ENCODE measurements at places on chromosomes 1 and 21. TPM values are rescaled to one million over a fixed set of nuclear protein-coding genes. Genes with fewer than 3 reads are reported as not detected.
A peak's percentile ranks its signal among the peaks of the same experiment; 100 is the strongest.

Gene L1TD1
- total RNA-seq, result 423 TPM

Gene DCLRE1B
- total RNA-seq, result 12.0 TPM

Gene ITLN2
- total RNA-seq, result 2.4 TPM

Gene CENPF
- total RNA-seq, result 113 TPM

Gene ORC1
- total RNA-seq, result 46.4 TPM

Gene AKR7A3
- 0.81 TPM for total RNA-seq

Gene AKNAD1
- not detected for total RNA-seq

GRCh38 chr1:174975764-174976163, 24.0 kb upstream of the CACYBP start:
- no peak overlapping the region for H3K27ac ChIP-seq
- H3K27me3 ChIP-seq, result no peaks in the 10 kb centered on the region
- H3K36me3 ChIP-seq, result peaks cover 87% of the 10 kb centered on the region
- no peaks in the 10 kb centered on the region for H3K4me1 ChIP-seq
- no peak overlapping the region for H3K4me3 ChIP-seq
- no peak for DNase-seq

GRCh38 chr1:100253552-100253951, 3.9 kb upstream of the DBT start:
- no peaks in the 10 kb centered on the region for H3K27me3 ChIP-seq
- H3K27ac ChIP-seq, result no peak overlapping the region
- no peak overlapping the region for H3K4me3 ChIP-seq

DNA sequence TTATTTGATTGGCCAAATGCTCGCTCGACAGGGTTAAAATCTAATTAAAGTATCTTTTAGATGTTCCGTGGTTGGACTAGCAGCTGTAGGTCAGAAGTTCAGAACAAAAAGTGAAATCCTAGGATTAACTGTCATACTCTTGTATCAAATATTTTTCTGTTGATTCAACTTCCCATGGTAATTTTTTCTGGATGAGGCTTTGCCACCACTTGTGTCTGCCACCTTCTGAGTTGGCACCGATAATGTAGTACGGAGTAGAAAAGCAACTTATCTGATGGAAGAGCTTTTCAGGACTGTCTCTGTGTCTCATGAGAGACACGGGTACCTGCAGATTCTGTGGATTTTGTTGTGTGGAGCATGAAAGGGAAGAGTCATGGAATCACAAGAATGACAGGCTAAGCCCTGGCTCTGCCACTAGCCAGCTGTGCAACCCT, 44.6 kb upstream of the CNN3 start:
- no peaks in the 10 kb centered on the region for H3K36me3 ChIP-seq
- H3K4me3 ChIP-seq, result no peak overlapping the region
- no peaks in the 10 kb centered on the region for H3K4me1 ChIP-seq

DNA sequence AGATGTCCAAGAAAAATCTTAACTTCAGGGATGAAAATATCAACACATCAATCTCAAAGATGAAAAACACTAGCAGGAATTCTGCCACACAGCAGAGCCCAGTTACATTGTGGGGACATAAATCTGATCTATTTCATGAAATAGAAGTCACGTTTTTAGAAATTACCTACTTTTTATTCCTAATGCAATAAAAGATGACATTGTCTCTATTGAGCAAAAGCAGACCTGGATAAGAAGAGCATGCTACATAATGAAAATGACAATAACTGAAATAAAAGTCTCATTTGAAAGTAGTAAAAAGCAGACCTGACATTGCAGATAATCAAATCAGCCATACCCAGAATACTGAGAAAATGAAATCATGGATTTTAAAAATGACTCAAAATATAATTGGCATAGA, 156.8 kb downstream of the NTNG1 start:
- no peak overlapping the region for H3K27ac ChIP-seq
- H3K4me1 ChIP-seq, result no peaks in the 10 kb centered on the region
- no peaks in the 10 kb centered on the region for H3K27me3 ChIP-seq

GRCh38 chr1:209318181-209319056, 265.1 kb upstream of the CAMK1G start:
- no peak overlapping the region for H3K4me3 ChIP-seq
- H3K36me3 ChIP-seq, result no peaks in the 10 kb centered on the region

- H3K4me1 ChIP-seq, result no peaks in the 10 kb centered on the region
- H3K4me3 ChIP-seq, result no peak overlapping the region
- no peak for DNase-seq
Measured at GRCh38 chr21:45876381-45877170, 105.0 kb upstream of the COL6A1 start.

- DNase-seq, result peak; percentile 37
- peak overlapping the region; percentile 87 for H3K4me3 ChIP-seq
- peaks cover 3% of the 10 kb centered on the region for H3K4me1 ChIP-seq
- H3K27me3 ChIP-seq, result peaks cover 9% of the 10 kb centered on the region
- H3K27ac ChIP-seq, result no peak overlapping the region
Measured at GRCh38 chr1:110211496-110212168, 1.5 kb downstream of the KCNC4 start.

DNA sequence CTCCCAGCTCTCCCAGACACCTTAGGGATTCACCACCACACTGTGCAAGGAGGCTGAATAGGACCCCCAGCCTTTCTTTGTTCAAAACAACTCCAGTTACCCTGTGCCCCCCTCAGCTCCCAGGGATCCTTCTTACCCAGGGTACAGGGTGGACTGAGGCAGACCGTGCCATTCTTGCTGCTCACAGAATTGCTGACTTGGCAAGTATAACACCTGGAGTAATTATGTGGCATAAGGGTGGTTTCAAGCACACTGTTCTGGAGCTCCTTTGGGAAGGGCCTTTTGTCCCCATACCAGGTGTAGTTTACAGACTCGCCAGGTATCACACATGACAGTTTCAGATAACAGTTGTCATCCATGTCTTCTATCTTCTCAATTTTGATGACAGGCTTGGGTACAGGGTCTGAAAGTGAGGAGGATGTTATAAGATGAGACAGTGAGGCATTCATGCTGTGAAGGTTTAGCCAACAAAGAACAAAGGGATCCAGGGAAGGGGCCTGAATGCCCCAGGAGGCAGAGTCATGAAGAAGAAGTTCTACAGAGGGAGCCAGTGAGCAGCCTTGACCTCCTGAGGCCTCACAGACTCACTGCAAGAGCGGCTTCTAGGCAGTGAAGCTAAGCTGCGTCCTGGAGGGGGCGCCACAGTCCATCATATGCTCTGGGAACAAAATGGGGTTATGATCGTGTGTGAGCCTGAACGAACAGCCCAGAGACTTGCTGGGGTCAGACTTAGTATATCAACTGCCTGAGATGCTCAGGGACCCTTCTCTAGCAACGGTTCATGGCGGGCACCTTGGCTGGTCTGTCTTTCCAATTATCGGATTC, 30.3 kb downstream of the CD48 start:
- no peaks in the 10 kb centered on the region for H3K27me3 ChIP-seq
- peaks cover 5% of the 10 kb centered on the region for H3K36me3 ChIP-seq
- no peak overlapping the region for H3K27ac ChIP-seq
- no peak overlapping the region for H3K4me3 ChIP-seq
- DNase-seq, result peak; percentile 94

DNA sequence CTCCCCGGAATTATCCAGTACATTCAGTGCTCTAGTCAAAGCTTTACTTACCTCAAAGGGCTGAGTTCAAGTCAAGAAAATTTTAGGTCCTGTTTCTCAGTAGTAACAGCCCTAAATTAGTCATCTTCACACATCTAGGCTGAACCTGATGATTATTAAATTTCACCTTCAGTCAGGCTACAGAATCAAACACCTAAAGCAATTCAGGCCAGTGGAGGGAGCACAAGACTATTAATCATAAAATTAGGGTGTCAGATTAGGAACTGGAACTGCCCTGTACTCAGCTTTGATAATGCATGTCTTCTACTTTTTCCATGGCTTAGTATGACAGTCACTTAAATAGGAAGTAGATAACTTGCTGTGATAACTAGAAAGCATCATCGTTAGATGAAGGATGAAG, 28.4 kb upstream of the BCAS2 start:
- DNase-seq, result no peak
- no peak overlapping the region for H3K4me3 ChIP-seq
- H3K4me1 ChIP-seq, result no peaks in the 10 kb centered on the region
- no peak overlapping the region for H3K27ac ChIP-seq
- H3K36me3 ChIP-seq, result no peaks in the 10 kb centered on the region
- H3K27me3 ChIP-seq, result no peaks in the 10 kb centered on the region

DNA sequence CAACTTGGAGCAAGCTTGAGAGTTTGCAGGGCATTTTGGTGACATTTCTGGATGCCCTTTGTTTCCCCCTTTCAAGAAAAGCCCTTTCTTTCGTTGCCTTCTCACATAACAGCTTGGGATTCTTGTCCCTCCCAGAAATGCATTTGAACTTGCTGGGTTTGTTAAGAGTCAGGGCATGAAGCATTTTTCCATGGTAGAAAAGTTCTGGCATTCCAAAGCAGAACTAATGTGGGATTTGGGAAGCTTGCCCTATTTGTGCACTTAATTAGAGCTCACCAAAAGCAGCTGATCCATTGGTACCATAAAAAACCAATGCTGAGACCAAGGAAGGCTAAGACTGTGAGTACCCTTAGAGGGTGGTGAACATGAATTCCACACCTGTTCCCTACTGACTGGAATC, 99.8 kb upstream of the HOOK1 start:
- H3K27me3 ChIP-seq, result no peaks in the 10 kb centered on the region
- no peaks in the 10 kb centered on the region for H3K4me1 ChIP-seq
- H3K27ac ChIP-seq, result no peak overlapping the region
- DNase-seq, result no peak
- peaks cover 9% of the 10 kb centered on the region for H3K36me3 ChIP-seq

- peak overlapping the region; percentile 28 for H3K27ac ChIP-seq
- no peak overlapping the region for H3K4me3 ChIP-seq
- peaks cover 12% of the 10 kb centered on the region for H3K4me1 ChIP-seq
- H3K27me3 ChIP-seq, result no peaks in the 10 kb centered on the region
Measured at GRCh38 chr1:171754353-171754705, 12.5 kb upstream of the VAMP4 start.

- peaks cover 13% of the 10 kb centered on the region for H3K36me3 ChIP-seq
- no peak overlapping the region for H3K27ac ChIP-seq
- H3K4me3 ChIP-seq, result no peak overlapping the region
- H3K4me1 ChIP-seq, result peaks cover 2% of the 10 kb centered on the region
- DNase-seq, result no peak
Measured at GRCh38 chr1:100320311-100321099, 31.8 kb upstream of the CDC14A start.

DNA sequence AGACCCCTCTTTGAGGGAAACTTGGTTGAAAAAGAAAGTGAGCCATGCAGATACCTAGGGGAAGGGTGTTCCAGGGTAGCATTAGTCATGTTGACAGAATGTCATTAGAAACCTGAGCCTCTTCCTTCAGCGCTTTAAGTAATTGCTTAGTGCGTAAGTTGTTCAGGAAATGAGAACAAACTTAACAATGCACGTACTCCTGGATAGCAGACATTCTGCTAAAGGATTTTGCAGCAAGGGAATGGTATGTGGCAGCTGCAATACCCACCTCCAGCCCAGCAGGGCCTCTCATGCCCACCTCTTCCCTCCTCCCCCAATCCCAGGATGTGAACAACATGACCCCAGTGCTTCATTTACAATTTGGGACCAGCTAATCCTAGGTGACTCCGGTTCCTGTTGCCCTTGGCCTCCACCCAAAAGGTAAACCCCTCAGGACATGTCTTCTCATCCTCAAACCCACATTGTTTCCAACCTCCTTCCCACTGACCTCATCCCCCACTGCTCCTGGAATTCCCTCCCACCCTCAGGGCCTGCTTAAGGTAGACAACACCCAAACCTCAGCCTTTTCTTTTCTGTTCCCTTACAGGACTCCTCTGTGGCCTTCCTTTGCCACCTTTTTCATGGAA, 98.0 kb upstream of the BCAR3 start:
- peaks cover 2% of the 10 kb centered on the region for H3K4me1 ChIP-seq
- H3K27me3 ChIP-seq, result no peaks in the 10 kb centered on the region
- DNase-seq, result peak; percentile 36
- H3K27ac ChIP-seq, result no peak overlapping the region
- no peaks in the 10 kb centered on the region for H3K36me3 ChIP-seq
- H3K4me3 ChIP-seq, result no peak overlapping the region

DNA sequence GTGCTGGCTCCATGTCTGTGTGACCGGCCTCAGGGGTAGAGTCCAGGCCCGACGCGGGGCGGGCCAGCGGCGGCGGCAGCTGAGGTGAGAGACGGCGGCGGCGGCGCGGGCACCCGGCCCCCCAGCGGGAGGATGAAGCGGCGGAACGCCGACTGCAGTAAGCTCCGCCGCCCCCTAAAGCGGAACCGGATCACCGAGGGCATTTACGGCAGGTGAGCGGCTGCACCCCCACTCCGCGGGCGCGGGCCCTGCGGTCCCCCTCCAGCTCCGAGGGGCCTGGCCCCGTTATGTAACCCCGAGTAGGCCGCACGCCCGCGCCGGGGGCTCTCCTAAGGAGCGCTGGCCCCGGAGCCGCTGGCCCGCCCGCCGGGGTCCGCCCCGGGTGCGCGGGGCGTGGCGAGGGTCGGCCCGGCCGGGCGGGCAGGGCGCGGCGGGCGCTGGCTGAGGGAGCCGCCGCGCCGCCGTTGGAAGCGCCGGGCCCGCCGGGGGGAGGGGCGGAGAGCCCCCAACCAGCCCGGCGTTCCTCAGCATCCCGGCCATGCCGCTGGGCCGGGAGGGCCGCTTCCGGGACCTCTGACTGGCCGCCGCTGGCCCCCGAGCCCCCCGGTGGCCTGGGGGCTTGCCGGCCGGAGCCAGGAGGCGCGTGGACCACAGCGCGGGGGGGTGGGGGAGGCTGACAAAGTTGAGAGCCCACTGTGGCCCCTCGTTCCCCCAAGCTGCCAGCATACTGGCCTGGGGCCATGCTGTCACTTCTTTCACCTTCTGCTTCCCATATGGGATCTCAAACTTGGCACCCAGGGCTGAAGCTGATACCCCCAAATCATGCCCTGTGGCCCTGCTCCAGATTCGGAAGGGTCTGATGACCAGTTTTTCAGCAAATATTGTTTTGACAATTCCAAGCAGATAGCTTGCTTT, 527 bp downstream of the MACO1 start:
- peak; percentile 39 for DNase-seq
- peak overlapping the region; percentile 95 for H3K4me3 ChIP-seq
- no peaks in the 10 kb centered on the region for H3K36me3 ChIP-seq
- no peaks in the 10 kb centered on the region for H3K4me1 ChIP-seq

- H3K27ac ChIP-seq, result no peak overlapping the region
- H3K36me3 ChIP-seq, result no peaks in the 10 kb centered on the region
- H3K4me3 ChIP-seq, result no peak overlapping the region
- no peaks in the 10 kb centered on the region for H3K27me3 ChIP-seq
- H3K4me1 ChIP-seq, result no peaks in the 10 kb centered on the region
- DNase-seq, result no peak
Measured at GRCh38 chr1:10196976-10197375, 13.4 kb upstream of the KIF1B start.

- no peak for DNase-seq
- no peaks in the 10 kb centered on the region for H3K27me3 ChIP-seq
- no peak overlapping the region for H3K4me3 ChIP-seq
- H3K4me1 ChIP-seq, result no peaks in the 10 kb centered on the region
- no peaks in the 10 kb centered on the region for H3K36me3 ChIP-seq
Measured at GRCh38 chr1:1145547-1145914, 28.1 kb upstream of the TTLL10 start.

DNA sequence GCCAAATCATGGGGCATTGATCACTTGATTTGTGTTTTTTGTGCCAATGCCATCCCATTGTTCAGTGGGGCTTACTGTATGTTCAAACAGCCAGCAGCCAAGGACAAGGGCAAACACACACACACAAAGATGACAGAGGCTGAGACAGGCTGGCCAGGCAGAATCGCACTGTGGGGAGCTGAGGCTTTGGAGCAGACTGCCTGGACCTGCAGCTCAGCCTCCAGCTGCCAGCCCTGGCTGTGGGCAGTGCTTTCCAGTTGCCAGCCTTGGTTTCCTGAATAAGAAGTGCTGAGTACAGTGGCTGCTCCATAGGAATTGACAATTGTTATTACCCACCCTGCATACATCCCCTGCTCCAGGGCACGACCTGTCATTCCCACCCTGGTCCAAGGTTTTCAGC, 16.9 kb upstream of the PCP4 start:
- no peaks in the 10 kb centered on the region for H3K27me3 ChIP-seq
- H3K36me3 ChIP-seq, result no peaks in the 10 kb centered on the region
- H3K4me3 ChIP-seq, result no peak overlapping the region
- DNase-seq, result no peak

All from H9 (cell line).